Hematopoietic multipotent progenitor cell (in vitro differentiated cells): ENCODE measurements at places on chromosomes 7 and 10.

DNA sequence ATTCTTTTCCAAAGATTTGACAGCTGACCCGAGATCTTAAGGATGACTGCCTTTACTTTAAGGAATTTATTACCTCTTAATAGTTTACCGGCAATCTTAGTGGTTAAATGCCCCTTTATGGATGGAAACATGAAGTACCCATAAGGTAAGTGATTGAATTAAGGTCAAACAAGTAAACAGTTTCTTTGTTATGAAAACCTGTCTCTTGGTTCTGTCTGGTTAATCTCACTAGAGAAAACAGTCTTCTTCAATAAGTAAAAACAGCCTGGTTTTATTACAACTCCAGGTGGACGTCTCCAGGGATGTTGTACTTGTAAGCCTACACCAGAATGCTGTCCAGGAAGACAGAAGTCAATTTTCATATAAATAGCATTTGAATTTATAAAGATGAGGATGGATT is 161.8 kb upstream of the MTPN start:
- no peak for DNase-seq

GRCh38 chr10:45456822-45457221 is 82.8 kb downstream of the ALOX5 start:
- DNase-seq, result no peak

DNA sequence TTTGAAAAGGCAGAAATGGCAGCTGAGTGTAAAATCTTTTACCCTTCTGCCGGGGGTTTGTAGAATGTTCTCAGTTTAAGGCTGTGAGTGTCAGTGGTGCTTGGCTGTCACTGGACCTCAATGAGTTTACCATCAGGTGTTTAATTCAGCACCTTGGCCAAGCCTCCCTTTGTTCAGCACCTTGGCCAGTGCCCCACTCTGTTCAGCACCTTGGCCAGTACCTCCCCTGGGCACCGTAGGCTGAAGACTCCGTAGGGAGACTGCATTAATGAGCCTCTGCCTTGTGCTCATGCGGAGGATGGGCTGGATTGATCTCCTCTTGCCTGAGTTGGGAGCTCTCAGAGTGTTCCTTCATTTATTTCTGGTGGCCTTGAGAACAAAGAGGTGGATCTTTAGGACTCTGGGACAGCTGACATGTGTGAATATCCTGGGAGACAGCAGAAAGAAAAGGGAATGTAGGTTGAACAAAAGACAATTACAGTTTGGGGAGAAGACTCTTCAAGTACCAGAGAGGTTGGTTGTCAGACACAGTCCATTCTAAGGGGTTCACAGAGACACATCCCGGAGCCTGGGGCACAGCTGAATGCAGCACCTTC is 1.6 kb downstream of the FAM24A start:
- DNase-seq, result peak; percentile 76

- peak; percentile 74 for DNase-seq
These were observed 9.4 kb downstream of the LIMK1 start for GRCh38 chr7:74092964-74093471.

DNA sequence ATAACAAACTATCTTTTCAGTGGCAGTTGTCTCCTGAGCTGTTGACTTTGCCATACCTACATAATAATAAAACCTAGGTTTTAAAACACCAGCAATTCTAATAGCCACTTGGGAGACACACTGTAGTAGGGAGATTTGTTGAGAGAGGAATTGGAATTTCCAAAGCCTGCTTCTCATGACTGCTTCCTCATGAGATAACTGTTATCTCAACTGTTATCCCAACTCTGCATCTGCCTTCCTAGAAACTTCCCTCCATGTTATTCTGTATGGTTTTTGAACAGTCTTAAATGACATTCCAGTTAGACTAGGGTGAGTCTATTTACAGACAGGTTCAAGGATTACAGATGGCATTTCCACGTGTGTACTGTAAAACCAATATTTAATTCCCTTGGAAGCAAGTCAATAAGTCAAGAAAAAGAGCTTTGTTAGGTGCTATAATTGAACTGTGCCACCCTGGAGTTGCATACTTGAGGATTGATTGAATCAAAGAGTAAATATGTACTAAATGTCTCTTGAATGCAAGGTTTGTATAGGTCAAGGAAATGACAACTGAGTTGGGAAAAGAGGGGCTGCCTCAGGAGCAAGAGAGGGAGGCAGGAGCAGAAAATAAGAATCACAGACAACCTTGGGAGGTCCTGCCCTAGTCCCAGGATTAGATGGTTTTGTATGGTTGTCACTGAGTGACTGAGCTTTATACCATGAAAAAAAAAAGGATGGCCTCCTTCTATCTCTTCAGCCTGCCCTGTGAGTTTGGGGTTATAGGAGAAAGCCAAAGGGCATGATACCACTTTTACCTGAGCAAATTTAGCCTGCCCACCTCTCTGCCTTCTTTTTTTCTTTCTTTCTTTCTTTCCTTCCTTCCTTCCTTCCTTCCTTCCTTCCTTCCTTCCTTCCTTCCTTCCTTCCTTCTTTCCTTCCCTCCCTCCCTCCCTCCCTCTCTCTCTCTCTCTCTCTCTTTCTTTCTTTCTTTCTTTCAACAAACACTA is 9.9 kb upstream of the TM9SF3 start:
- no peak for DNase-seq

- DNase-seq, result no peak
These were observed 999.7 kb downstream of the NRG3 start for GRCh38 chr10:82874671-82875070.

DNA sequence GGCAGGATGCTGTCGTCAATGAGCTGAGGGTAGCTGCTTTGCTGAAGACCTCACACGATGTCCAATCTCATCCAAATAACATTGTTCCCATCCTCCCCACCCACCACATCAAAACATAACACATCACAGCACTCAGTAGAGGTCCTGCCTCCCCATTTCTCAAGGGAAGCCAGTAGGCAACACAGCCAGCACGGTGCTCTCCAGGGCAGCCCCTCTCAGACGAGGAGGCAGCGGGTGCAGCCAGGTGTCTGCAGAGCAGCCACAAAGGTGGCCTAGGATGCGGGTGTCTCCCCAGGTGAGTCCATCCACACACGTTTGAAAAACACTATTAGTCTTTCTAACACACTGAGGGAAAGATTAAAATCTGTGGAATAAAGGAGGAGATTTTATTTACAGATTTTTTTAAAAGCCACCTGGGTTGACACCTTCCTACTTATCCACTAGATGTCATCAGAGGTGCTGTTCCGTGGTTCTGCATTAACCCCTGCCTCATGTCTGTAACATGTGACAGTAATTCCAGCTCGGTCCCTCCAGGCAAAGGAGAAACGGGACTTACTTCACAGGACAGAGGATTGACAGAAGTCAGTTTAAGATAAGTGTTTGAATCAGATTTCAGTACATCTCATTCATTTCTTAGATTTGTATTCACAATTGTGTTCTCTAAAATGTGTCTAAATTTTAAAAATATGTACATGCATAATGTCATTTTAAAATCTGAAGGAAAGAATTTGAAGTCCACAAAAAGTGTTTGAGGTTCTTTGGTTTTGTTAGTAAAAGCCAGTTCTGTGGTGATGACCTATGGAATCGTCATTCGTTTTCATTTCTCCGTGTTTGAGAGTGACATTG is 68.0 kb downstream of the LANCL2 start:
- DNase-seq, result no peak

GRCh38 chr7:148623586-148624282 is 33.2 kb downstream of the C7orf33 start:
- DNase-seq, result no peak

DNA sequence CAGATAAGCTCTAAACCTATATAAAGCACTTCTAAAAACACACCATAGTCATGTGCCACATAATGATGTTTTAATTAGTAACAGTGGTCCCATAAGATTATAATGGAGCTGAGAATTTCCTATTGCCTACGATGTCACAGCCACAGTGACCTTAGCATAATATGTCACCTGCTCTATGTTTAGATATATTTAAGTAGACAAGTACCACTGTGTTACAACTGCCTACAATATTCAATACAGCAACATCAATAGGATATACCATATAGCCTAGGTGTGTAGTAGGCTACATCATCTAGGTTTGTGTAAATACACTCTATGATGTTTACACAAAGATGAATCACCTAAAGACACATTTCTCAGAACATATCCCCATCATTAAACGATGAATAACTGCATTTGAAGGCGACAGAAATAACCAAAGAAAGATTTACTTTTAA is 24.5 kb downstream of the GPR22 start:
- DNase-seq, result no peak

- no peak for DNase-seq
These were observed 142.6 kb downstream of the PLXDC2 start for GRCh38 chr10:19958787-19959186.

- no peak for DNase-seq
These were observed 648.6 kb upstream of the CELF2 start for GRCh38 chr10:10368951-10369576.

DNA sequence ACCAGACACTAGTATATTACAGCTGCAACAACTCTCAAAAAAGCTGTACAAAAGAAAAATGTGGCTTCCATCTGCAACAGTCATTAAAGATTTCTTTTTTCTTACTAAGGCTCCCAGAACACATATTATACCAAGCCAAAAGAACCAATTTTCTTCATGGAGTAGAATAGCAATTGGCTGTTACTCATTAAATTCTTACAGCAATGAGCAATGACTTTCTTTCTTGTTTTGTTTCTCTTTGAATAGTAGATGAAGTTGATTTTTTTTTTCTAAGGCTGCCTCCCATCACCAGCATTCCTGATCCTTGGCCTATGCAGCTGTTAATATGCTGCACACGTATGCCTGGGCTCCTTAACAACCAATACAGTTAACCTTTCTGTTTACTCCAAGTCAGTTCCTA is 36.6 kb upstream of the SPOCK2 start:
- DNase-seq, result no peak

DNA sequence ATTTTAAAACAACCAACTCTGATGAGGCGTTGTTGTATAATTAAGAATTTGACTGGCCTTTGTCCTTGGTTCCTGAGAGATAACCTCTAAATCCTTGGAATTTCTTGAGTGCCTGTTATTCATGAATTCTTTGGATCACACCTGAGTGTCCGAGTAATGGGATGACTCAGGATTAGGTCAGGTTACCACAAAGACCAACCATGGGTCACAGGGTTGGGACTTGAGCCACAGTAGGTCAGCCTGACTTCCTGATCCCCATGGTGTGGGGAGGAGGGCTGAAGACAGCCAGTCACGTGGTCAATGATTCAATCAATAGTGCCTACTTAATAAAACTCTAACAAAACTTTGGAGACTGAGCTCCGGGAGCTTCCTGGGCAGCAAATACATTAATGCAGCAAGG is 192.5 kb downstream of the GFRA1 start:
- no peak for DNase-seq

DNA sequence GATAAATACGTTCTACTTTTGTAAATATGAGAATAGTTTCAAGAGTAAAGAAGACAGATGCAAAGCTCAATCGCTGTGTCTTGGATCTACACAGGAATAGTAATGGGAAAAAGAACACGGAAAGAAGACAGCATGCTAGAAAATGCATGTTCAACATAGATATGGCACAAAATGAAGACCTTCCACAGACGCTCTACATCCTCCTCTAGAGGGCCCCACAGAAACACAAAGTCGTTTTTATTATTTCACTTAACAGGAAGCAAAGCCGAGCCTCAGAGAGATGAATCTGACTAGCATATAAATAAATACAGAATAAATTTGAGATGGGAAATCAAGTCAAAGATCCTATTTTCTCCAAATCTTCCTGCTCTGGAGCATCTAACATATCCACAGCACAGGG is 292.6 kb downstream of the PARD3 start:
- DNase-seq, result peak; percentile 52

GRCh38 chr10:73889014-73889413 is 14.7 kb upstream of the CAMK2G start:
- peak; percentile 81 for DNase-seq

DNA sequence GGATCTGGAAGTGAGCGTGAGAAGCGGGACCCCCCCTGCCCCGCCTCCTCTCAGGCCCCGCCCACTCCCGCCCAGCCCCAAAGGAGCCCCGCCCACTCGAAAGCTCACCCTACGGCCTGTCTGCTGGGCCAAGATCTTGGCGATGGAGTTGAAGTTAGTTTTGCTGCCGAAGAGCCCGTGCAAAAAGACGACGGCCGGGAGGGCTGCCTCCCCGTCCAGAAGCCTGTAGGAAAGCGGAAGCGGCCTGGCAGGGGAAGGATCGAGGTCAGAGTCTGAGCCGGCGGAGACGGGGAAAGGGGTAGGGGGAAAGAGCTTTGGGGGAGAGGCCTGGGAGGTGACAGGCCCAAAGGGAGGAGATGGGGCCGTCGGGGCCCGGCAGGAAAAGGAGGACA is 386 bp downstream of the ABHD11 start:
- DNase-seq, result no peak

- DNase-seq, result no peak
These were observed 13.8 kb upstream of the CYP3A5 start for GRCh38 chr7:99693427-99694200.

DNA sequence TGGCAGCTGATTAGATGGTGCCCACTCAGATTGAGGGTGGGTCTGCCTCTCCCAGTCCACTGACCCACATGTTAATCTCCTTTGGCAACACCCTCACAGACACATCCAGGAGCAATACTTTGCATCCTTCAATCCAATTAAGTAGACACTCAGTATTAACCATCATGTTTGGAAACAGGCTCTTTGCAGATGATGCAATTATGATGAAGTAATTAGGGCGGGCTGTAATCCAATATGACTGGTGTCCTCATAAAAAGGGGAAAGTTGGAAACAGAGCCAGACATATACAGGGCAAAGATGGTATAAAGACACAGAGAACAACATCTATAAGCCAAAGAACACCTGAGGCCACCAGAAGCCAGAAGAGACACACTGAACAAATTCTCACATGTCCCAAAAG is 658.6 kb downstream of the CCSER2 start:
- no peak for DNase-seq

DNA sequence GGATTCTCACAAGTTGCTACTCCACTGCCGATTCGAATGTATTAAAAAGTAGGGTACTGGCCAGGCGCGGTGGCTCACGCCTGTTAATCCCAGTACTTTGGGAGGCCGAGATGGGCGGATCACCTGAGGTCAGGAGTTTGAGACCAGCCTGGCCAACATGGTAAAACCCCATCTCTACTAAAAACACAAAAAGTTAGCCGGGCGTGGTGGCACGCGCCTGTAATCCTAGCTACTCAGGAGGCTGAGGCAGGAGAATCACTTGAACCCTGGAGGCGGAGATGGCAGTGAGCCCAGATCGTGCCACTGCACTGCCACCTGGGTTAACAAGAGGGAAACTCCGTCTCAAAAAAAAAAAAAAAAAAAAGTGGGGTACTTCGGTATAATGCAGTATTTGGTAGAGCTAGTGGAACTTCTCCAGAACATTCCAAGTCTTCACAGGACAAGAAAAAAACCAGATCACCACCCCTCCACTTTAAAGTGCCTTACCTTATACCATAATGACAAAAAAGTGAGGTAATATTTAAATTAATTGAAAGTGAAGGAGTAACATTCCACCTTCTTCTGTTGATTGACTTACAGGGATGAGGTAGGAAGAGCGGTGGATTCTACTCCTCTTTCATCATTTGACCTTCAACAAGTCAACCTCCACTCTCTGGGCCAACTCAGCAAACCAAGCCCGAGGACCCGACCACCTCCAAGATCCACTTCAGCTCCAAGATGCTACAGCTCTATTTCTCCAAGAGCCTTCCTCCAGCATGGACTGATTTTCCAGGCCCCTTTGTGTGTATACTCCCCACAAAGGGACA is 2.0 kb downstream of the BAZ1B start:
- no peak for DNase-seq
